Heart right ventricle (tissue), 16 donors: ENCODE measurements at places on chromosomes 11 and 22.

- no peaks in the 10 kb centered on the region for H3K36me3 ChIP-seq
- peak overlapping the region; percentile 52 for H3K4me3 ChIP-seq
- DNase-seq: no peak
- peaks cover 87% of the 10 kb centered on the region for H3K4me1 ChIP-seq
Measured at GRCh38 chr11:829847-830294, 2.2 kb downstream of the CRACR2B start.

DNA sequence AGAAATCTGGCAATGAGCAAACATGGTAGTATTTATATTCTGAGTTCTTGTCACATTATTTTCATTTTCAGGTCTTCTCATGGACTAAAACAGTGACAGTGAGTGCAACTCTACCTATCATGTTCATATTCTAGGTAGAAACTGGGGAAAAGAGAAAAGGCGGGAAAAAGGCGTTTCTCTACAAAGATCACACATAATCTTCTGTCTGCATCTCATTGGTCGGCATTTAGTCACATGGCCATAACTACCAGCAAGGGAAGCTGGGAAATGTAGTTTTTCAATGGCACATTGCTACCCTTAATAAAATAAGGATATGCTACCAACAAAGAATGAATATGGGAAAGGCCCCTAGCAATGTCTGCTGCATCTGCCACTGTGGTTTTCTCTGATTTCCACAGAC is 57.6 kb upstream of the B3GAT1 start:
- H3K27ac ChIP-seq: no peak overlapping the region
- H3K4me1 ChIP-seq: no peaks in the 10 kb centered on the region
- H3K27me3 ChIP-seq: peaks cover 78% of the 10 kb centered on the region
- H3K36me3 ChIP-seq: no peaks in the 10 kb centered on the region

DNA sequence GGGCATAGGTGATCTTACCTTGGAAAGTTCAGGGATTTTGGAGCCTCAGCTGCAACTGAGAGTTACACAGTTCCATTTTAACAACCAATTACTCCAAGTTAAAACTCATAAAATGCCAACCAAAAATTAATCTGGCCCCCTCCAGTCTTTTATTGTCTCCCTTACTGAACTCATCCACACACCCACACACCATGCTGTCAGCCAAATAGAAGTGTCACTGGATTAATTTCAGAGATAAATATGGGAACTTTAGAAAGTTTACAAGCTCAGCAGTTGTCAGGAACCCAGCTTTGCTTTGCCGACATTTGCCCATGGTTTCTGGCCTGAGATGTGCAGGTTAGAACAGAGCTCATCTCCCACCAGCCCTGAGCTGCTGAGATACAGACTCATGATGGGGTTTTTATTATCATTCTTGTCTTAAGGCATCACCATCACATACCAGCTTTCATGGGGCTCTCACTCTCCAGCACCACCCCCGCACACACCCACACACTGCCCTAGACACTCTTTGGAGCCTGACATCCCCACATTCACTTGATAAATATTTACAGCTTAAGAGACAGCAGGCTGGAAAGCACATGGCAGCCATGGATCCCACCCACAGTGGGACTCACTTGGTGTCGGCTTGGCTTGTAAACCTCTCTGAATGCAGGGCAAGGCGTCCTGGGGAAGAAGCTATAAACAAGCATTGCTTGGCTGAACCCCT is 23.7 kb upstream of the CTR9 start:
- H3K36me3 ChIP-seq: no peaks in the 10 kb centered on the region
- no peaks in the 10 kb centered on the region for H3K27me3 ChIP-seq
- H3K4me1 ChIP-seq: no peaks in the 10 kb centered on the region
- H3K4me3 ChIP-seq: no peak overlapping the region
- no peak for DNase-seq

DNA sequence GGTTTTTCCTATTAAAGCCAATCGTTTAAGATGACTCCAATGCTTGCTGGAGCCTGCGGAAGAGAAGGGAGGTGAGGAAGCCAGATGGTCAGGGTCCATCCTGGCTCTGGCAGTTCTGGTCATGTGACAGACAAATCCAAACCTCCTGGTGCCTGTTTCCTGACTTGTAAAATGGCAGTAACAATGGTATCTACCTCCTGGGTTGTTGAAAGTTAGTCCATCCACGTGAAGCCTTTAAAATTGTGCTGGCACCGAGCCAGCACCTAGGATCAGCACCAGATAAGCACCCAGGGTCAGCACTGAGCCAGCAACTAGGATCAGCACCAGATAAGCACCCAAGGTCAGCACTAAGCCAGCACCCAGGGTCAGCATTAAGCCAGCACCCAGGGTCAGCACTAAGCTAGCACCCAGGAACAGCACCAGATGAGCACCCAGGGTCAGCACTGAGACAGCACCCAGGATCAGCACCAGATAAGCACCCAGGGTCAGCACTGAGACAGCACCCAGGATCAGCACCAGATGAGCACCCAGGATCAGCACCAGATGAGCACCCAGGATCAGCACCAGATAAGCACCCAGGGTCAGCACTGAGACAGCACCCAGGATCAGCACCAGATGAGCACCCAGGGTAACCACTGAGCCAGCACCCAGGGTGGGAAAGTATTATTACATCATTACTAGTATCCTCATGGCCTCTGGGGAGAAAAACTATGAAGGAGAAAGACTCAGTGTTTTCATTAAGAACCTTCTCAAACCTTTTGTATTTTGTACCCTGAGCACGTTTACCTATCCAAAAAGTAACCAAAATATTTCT is 17.2 kb downstream of the KIAA0930 start:
- no peaks in the 10 kb centered on the region for H3K27me3 ChIP-seq
- no peak overlapping the region for H3K4me3 ChIP-seq
- no peaks in the 10 kb centered on the region for H3K4me1 ChIP-seq

DNA sequence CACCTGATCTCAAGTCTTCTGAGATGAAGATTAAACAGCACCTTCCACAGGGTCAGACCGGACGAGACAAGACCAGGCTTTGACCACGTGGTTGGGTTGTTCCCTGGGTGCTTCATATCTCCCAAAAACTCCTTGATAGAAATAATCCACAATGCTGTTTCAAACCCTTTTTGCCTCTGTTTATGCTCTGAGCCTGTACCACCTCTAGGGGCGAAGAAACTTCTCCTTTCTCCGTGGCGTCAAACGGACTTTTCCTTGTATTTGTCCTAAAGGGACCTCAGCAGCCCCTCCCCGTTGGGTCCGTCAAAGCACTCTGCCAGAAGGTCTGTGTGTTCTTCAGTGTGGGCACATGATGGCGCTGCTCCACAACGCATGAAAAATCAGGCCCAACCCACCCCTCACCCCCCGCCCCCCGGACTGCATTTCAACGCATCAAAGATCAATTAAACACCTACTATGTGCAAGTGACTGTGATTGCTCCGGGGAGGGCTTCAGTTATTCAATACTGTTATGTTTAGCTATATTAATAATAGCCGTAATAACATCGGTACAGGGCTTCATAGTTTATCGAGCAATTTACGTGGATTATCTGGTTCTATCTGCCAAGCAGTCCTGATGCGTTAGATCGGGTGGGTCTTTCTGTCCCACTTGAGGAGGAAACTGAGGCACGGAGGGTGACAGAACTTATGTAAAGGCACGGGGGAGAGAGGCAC is 17.3 kb upstream of the EIF3D start:
- H3K27ac ChIP-seq: no peak overlapping the region
- H3K4me3 ChIP-seq: no peak overlapping the region
- peaks cover 18% of the 10 kb centered on the region for H3K27me3 ChIP-seq
- H3K4me1 ChIP-seq: no peaks in the 10 kb centered on the region
- no peak for DNase-seq
- no peaks in the 10 kb centered on the region for H3K36me3 ChIP-seq

DNA sequence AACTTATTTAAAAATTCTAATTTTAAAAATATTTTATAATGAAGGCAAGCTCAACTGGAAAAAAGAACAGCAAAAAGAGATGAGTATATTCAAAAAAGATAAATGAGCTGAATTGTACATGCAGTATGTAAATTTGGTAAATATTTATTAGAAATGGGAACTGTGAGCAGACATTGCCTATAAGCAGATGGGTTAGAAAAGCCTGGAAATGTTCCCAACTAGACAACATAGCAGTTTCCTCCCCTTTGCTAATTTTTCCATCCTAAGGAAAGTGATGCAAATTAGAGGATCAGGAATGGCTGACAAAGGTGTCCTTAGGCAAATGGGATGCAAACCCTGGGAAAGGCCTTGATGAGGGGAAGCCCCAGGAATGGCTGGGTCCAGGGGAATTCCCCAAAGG is 37.2 kb downstream of the TP53I11 start:
- no peaks in the 10 kb centered on the region for H3K36me3 ChIP-seq
- no peaks in the 10 kb centered on the region for H3K27me3 ChIP-seq
- DNase-seq: no peak
- no peak overlapping the region for H3K27ac ChIP-seq
- H3K4me1 ChIP-seq: peaks cover 35% of the 10 kb centered on the region

DNA sequence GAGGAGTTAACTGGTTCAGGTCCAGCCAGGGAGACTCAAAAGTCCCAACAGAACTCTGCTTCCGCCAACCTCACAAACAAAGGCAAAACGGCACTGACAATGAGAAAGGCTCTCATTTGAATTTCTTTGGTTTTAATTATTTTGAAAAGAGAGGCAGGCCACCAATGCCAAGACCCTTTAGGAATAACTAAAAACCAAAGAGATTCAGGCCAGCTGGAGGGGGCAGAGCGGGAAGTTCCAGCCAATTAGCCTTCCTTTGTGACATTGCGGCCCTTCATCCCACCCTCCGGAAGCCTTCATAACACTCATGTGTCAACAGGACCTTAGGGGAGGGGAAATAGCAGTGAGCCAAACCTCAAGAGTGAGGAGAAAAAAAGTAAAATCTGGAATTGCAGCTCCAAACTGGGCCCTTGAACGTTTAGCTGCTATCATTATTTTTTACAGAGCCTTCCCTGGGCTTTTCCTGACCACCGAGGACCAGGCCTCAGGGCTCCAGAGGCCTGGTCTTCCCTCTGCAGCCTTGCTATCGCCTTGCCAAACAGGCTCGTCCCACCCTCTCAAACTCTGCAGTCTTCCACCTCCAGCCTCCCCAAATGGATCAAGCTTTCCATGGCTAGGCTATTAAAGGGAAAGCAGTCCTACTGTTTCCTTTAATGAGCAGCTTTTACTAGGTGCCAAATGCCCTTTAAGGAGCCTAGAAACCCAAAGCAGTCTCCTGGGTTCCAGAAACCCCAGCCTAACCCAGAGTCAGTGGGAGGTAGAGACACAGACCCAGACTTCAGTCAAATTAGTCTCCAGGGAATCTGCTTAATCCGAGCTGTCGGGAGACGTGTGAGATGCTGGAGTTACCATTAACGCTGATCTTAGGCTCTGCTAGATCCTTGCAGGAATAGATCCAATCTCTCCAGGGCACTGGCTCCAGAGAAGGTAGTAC is 114.2 kb downstream of the CCDC34 start:
- H3K36me3 ChIP-seq: no peaks in the 10 kb centered on the region
- no peak overlapping the region for H3K4me3 ChIP-seq
- peaks cover 40% of the 10 kb centered on the region for H3K4me1 ChIP-seq
- H3K27ac ChIP-seq: peak overlapping the region; percentile 28

GRCh38 chr22:44023404-44024287 is 456 bp upstream of the PARVB start:
- peak overlapping the region; percentile 89 for H3K4me3 ChIP-seq
- H3K4me1 ChIP-seq: peaks cover 65% of the 10 kb centered on the region
- peak; percentile 76 for DNase-seq
- H3K27ac ChIP-seq: peak overlapping the region; percentile 95
- H3K27me3 ChIP-seq: no peaks in the 10 kb centered on the region

DNA sequence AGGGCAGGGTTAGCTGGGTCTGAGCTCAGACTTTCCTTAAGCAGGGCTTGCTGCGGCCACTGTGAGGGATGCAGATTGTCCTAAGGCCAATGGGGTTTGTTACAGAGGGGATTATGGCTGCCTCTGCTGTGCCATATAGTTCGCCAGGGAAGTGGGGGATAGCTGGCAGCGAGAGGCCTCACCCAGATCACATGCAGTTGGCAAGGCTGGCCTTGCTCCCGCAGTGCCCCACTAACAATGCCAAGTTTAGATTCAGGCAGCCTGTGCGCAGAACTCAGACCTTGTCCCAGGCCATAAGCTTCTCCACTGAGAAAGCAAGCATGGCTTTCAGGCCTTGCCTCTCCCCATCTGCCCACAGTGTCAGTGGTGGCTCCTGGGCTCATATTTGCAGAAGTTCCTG is 4.7 kb upstream of the APOL2 start:
- H3K36me3 ChIP-seq: no peaks in the 10 kb centered on the region
- peak overlapping the region; percentile 80 for H3K27ac ChIP-seq
- no peak overlapping the region for H3K4me3 ChIP-seq
- peaks cover 32% of the 10 kb centered on the region for H3K4me1 ChIP-seq
- no peaks in the 10 kb centered on the region for H3K27me3 ChIP-seq
- no peak for DNase-seq

DNA sequence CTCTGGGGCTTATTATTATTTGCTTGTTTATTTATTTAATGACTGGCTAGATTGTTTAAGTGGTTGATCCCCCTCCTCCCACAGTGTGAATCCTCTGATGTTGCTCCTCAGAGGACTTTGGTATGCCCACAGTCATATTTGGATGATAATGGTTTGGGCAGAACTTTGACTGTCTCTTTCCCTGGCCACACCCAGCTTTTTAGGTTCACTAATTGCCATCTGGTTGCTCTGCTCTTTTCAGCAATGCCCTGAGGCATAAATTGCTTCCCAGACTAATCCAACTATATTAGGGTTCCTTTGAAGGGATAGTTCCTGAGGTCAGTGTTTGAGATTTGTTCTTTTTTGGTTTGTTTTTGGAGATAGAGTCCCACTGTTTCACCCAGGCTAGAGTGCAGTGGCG is 99.3 kb upstream of the RRM1 start:
- no peaks in the 10 kb centered on the region for H3K36me3 ChIP-seq
- no peaks in the 10 kb centered on the region for H3K27me3 ChIP-seq
- no peak for DNase-seq
- no peak overlapping the region for H3K4me3 ChIP-seq

DNA sequence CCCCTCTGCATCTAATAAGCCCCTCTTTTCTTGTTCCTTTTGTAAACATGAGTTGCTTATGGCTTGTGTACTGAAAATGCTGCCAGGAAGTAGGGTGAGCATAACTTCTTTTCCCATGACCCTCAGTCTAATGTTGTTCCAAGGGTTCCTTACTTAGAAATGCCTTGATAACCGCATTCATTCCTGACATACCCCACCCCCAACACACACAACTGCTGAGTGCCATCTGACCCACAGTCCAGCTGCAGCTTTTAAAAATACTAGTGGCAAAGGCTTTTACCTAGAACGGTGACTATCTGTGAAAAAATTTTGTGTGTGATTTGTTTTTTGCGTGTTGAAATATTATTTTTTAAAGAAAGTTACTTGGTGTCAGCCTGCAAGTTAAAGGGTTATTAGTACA is 52.6 kb downstream of the ARHGAP42 start:
- H3K36me3 ChIP-seq: no peaks in the 10 kb centered on the region
- H3K27me3 ChIP-seq: no peaks in the 10 kb centered on the region
- H3K27ac ChIP-seq: peak overlapping the region; percentile 66
- no peak for DNase-seq
- peaks cover 35% of the 10 kb centered on the region for H3K4me1 ChIP-seq
